Activated CD4-positive, alpha-beta T cell treated with anti-CD3 and anti-CD28 coated beads, Interleukin-2, amount 50 U/mL, for 4 hours (primary cell): ENCODE measurements at places on chromosomes 12 and 14.

GRCh38 chr14:99675382-99675835, 8.7 kb upstream of the CYP46A1 start:
- DNase-seq: no peak

GRCh38 chr14:96997269-96997668, 200.1 kb downstream of the VRK1 start:
- DNase-seq: no peak

- no peak for DNase-seq
Measured at GRCh38 chr14:54322701-54323337, 74.0 kb upstream of the CDKN3 start.

DNA sequence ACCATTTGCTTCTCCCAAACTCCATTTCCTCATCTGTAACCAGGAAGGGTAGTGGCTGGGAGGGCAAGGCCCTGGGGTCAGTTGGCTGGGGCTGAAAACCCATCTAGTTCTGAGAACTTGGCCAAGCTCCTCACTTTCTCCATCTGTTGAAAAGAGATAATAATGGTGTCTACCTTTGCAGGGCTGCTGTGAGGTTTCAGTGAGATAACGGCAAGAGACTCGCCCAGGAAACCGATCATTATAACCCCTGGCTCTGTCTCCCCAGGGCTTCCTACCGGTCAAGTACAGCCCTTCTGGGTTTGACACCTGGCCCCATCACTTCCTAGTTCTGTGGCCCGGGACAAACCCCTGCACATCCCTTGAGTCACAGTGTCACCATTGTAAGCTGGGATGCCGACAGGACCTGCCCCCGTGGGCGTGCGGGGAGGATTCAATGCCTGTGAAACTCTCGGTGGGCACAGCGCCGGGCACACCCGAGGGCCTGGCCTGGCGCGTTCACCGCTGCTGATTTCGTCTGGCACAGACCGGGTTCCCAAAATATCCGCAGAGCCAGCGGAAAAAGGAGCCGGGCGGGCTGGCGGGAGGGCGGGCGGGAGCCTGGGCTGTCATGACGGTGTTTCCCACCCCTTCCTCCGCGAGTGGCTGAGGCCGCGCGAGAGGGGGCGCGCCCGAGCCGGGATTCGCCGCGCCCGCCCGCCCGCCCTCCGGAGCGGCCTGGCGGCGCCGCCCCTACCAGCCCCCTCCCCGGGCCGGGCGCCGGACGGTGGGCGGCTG, 4.4 kb downstream of the KMT5A start:
- peak; percentile 65 for DNase-seq

- DNase-seq: no peak
Measured at GRCh38 chr14:35669782-35670181, 135.8 kb downstream of the INSM2 start.

GRCh38 chr12:124264089-124264795, 30.7 kb upstream of the RFLNA start:
- DNase-seq: no peak

- no peak for DNase-seq
Measured at GRCh38 chr12:2248901-2249381, 196.2 kb downstream of the CACNA1C start.

DNA sequence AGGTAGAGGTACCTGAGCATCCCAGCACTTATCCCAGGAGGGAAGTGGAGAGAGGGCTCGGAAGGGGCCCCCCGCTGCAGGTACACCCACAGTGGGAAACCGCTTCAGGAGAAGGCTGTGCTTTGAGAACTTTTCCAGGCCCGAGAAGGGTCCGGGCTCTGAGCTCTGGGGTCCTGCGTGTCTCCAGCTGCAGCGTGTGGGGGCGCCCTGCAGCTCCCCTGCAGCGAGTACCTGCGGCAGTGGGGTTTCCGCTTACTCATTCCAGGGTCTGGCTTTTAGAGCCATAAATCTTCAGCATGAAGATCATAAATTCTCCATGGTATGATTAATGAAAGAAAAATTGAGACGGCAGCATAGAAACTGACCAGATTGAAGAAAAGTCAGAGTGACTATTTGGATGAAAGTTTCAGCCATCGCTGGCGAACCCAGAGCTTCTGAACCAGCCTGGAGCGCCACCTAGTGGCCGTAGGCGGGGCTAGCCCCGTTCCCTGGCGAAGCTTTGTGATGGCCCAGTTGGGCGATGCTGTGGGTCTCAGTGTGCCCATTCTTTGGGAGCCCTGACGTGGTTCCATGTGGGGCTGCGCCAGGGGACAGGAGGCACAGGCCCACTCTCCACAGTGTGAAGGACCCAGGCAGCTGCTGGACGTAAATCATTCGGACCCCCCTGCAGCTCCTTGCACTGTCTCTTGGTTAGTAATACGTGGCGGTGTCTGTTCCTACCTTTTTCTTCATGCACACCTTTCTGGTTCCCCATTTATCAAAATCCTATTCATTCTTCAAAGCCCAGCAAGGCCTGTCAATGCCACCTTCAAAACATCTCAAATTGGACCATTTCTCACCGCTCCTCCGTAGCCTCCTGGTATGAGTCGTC, 198.2 kb downstream of the TSPAN9 start:
- peak; percentile 58 for DNase-seq

DNA sequence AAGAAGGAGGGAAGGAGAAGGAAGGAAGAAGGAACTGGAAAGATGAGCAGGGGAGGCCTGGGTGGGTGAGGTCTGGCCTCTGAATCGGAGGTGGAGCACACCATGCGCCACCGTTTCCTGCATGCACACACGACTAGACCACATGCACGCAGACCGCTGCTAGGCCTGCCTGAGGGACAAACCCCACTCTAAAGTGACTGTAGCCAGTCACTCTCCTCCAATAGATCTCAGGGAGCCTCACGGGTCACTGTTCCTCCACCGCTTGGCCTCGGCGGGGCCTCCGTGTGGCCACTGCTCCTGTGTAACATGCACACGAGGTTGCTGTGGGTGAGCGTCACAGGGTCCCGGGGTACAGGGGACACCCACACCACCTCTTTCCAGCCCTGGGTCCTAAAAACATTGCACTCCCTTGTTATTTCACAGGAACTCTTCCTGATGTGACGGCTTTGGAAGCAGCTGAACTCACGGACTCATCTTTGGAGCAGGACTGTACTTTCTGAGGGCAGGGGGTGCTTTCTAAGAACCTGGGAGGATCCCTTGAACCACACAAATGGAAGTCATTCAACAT, 17.6 kb upstream of the CEBPE start:
- no peak for DNase-seq

DNA sequence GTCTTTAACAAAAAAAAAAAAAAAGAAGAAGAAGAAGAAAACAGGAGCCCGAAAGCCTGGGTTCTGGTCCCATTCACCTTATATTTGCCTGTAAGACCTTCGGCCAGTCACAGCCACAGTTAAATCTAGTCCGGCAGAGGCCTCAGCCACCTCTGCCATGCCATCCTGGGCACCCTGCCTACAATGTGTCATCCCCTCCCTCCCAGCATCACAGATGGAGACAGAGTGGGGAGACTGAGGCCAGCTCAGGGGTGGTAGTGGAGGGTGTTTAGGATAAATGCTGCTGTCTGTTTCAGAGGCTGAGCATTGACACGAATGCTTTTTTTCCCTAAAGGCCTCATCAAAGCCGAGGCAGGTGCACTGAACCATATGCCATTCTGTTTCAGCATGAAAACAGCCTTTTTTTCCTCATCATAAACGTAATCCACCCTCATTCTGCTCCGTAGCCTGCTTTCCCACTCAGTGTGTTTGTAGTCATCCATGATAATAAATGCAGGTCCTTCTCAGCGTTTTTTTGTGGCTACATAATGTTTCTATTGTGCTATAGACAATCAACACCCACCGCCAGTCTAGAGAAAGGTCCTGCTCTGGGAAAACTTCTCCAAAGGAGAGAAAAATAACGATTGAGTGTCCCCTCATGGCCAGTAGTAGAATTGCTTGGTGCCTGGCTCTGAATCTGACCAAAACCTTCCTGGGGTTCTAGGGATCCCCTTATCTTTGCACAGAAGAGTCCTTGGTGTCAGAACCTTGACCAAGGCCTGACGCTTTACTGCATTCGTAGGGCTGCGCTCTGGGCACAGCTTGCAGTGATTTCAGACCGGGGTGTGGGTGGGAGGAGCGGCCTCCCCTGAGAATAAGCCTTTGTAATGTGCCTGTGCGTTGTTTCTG, 41.1 kb upstream of the TSPAN9 start:
- no peak for DNase-seq

DNA sequence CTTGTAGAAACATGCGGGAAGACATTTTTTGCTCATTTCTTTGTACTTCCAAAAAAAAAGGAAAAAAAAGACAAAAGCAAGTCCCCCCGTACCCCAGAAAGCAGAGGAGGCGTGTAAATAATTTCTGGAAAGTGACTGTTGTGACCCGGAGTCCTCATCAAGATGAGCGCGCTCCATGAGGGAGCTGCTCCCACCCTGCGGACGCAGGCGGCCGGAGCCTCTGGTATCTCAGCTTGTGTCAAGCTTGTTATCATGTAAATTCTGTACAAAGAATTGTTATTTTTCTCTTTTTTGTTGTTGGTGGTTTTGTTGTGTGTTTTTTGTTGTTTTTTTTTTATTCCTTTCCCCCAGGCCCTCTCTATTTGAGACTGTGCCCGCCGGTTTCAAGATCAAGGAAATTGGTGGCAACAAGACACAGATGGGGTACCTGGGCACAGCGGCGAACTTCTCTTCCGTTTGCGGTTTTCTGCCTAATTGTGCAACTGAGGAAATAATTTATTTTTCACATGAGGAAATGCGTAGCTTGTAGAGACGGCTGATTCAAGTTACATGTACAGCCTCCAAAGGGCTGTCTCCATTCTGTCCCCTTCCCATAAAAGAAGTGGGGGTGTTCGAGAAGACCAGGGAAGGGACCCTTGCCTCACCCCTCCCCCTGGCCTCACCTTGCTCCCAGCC, 27.0 kb downstream of the HPD start:
- DNase-seq: no peak

GRCh38 chr12:125064492-125064891, 743 bp upstream of the AACS start:
- no peak for DNase-seq

- no peak for DNase-seq
Measured at GRCh38 chr12:57477710-57478681, 1.7 kb downstream of the ARHGAP9 start.

DNA sequence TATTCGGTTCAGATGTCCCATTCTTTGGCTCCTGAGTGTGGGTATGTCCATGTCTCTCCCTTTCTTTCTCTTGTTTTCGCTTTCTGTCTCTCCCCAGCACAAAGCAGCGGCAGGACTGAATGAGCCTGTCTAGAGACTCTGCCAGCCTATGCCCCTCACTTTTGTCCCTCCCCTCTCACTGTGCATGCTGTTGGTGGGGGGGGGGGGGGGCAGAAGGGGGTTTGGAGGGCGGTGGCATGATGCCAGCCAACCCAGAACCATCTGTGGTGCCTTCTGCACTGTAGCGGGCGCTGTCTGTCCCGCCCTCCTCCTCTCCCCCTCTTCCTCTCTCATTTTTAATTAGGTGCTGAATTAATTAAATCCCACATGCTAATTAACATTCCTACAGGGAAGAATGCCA, 17.7 kb downstream of the NGDN start:
- no peak for DNase-seq

DNA sequence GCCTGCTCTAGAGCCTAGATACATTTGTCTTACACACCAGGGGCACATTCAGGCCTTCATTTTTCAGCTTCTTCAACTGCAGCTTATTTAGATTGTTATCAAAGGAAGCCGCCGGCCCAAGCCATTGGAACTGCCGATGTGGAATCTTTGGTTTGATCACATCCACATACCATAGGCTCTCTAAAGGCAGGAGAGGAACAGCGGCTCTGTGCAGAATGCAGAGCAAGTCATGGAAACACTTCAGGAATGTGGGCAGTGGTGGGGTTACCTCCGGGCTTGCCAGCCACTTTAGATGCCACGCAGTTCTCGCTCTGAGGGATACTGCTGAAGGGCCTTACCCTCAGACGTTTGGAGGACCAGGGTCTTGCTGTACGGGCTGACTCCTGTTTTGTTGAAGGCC, 53.4 kb upstream of the PYGL start:
- no peak for DNase-seq

DNA sequence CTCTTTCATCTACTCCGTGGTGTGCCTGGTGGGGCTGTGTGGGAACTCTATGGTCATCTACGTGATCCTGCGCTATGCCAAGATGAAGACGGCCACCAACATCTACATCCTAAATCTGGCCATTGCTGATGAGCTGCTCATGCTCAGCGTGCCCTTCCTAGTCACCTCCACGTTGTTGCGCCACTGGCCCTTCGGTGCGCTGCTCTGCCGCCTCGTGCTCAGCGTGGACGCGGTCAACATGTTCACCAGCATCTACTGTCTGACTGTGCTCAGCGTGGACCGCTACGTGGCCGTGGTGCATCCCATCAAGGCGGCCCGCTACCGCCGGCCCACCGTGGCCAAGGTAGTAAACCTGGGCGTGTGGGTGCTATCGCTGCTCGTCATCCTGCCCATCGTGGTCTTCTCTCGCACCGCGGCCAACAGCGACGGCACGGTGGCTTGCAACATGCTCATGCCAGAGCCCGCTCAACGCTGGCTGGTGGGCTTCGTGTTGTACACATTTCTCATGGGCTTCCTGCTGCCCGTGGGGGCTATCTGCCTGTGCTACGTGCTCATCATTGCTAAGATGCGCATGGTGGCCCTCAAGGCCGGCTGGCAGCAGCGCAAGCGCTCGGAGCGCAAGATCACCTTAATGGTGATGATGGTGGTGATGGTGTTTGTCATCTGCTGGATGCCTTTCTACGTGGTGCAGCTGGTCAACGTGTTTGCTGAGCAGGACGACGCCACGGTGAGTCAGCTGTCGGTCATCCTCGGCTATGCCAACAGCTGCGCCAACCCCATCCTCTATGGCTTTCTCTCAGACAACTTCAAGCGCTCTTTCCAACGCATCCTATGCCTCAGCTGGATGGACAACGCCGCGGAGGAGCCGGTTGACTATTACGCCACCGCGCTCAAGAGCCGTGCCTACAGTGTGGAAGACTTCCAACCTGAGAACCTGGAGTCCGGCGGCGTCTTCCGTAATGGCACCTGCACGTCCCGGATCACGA, 2.2 kb downstream of the SSTR1 start:
- no peak for DNase-seq

- DNase-seq: no peak
Measured at GRCh38 chr12:109760930-109761921, 47.6 kb downstream of the FAM222A start.

DNA sequence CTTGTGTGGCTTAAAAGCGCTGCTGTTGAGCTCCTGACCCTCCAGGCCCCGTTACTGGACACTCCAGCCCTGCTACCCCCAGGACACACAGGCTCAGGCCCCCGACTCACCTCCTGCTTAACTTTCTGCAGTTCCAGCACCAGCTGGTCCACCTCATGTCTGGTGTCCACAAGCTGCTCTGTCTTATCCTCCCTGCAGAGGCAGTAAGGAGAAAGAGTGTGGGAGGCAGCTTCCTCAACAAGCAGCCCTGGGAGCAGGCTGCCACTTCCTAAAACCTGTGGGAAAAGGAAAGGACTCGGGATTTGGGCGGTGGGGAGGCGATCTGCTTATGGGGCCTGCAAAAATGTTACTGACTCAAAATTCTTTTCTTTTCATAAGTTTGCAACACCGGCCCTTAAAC, 79.2 kb downstream of the CCDC88C start:
- DNase-seq: no peak
